ENCODE measurements at places on chromosomes 12 and 14.

- DNase-seq: no peak
These were observed 3.1 kb upstream of the CREBL2 start for GRCh38 chr12:12608557-12608957.

GRCh38 chr12:18747895-18748294 is 10.0 kb downstream of the CAPZA3 start:
- DNase-seq: no peak

DNA sequence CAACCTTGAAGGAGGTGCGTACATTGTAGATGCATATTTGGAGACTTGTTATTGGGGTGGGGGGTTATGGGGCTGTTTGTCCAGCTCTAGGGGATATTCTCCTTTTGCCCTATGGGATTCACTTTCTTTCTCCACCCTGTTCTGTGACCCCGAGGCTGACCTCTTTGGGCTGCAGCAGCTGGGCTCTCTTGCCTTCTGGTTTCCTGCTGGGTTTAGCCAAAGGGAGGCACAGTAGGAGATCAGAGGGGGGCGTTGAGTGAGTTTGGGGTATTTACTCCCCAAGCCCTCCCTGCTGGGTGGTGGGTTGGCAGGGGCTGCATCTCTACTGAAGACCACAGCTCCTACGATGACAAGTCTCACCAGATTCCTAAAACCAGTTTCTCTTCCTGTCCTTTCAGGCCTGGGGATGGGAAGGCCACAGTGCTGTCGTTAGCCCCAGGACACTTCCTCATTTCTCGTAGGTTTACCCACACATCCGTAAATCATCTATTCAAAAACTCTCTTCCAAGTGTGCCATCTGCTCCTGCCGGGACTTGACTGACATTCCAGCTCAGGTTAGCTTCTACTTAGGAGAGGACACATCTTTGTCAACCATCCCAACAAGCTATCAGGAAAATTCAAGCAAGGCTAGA is 127.1 kb downstream of the TMEM30B start:
- DNase-seq: no peak

DNA sequence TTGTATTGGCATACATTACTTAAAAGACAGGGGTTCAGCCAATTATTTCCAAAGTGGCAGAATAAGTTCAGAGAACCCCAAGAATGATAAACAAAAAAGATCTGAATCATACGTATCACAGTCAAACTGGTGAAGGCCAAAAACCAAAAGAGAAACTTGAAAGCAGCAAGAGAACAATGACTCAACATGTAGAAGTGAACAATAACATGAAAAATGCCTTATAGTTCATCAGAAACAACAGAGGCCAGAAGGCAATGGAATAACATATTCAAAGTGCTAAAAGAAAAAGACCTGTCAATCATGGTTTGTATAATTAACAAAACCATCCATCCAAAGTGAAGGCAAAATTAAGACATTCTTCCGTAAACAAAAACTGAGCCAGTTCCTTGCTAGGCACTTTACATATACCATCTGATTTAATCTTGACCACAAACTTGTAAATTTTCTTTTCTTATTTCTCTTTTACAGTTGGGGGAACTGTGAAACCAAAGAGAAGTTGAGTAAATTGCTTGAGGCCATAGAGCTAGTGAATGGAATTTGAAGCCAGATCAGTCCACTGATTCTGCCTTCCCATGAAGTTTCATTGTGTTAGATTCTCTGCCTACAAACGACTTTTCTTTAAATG is 232.1 kb upstream of the SEL1L start:
- DNase-seq: no peak

DNA sequence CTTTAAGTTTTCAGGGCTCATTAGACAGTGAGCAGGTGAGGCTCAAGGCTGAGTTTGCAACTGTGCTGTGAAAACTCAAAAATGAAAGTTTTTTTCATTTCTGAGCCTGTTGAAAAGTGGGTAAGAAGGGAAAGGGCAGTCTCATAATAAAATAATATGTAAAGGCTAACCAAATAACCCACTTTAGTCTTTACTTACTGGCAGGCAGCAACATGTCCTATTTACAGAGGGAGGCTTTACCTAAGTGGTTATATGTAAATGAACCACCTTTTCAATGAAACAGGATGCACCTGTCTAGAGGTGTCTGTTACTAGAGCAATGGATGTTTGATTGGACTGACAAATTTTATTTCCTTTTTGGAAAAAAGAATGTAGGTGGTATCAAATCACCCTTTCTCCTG is 158.0 kb downstream of the ETV6 start:
- no peak for DNase-seq

All from left colon (tissue), 2 donors.